Stimulated activated CD4-positive, alpha-beta T cell treated with anti-CD3 and anti-CD28 coated beads, Interleukin-15, amount 100 ng/mL, for 1 hour (primary cell): ENCODE measurements at places on chromosomes 16 and 17.

- no peak for DNase-seq
Observed at GRCh38 chr17:75552425-75553294, 27.2 kb downstream of the LLGL2 start.

GRCh38 chr16:82201926-82202325, 31.9 kb upstream of the MPHOSPH6 start:
- no peak for DNase-seq

- DNase-seq, result no peak
Observed at GRCh38 chr17:57257895-57258851, 1.9 kb downstream of the MSI2 start.

- no peak for DNase-seq
Observed at GRCh38 chr17:80772906-80773242, 218.8 kb upstream of the CHMP6 start.

- DNase-seq, result no peak
Observed at GRCh38 chr17:40886090-40886489, 1.0 kb upstream of the KRT20 start.

- DNase-seq, result no peak
Observed at GRCh38 chr16:11100239-11100750, 155.7 kb downstream of the SOCS1 start.
